ENCODE measurements at places on chromosomes 3 and 15.

DNA sequence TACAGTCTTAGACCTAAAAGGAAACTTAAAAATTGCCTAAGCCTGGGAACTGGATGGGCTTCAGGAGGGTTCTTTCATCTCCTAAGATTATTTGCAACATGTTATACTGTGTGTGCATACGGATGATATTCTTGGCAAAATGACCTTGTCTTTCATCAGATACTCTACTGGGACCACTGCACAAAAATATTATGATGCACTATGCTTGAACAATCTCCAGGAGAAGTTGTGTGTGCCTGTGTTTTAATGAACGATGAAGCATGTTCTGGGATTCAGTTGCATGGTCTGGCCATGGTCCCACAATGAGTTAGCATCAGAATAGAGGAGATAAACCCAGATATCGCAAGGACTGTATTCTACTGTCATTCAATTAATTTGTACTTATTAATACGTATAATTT is 68.7 kb downstream of the GAP43 start:
- no peak for DNase-seq

- no peak for DNase-seq
These were observed 110.5 kb upstream of the BFSP2 start for GRCh38 chr3:133289322-133289721.

DNA sequence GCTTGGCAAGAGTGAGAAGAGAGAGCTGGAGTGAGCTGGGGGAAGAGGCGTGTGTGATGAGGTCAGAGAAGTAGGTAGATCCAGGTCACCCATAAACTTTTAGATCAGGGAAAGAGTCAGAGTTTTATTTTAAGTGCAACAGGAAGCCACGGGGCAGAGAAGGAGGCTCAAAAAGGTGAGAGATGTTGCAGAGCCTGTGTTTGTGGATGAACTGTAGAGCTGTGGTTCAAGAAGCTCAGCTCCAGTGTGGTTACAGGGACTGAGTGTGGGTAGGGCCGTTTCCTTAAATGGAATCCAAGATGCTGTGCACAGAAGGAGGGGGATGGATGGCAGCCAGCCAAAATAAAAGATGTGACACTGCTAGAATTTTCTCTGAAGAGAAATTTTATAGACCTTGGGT is 337.2 kb downstream of the SATB1 start:
- no peak for DNase-seq

GRCh38 chr3:23952646-23953045 is 7.6 kb downstream of the NR1D2 start:
- DNase-seq = no peak

DNA sequence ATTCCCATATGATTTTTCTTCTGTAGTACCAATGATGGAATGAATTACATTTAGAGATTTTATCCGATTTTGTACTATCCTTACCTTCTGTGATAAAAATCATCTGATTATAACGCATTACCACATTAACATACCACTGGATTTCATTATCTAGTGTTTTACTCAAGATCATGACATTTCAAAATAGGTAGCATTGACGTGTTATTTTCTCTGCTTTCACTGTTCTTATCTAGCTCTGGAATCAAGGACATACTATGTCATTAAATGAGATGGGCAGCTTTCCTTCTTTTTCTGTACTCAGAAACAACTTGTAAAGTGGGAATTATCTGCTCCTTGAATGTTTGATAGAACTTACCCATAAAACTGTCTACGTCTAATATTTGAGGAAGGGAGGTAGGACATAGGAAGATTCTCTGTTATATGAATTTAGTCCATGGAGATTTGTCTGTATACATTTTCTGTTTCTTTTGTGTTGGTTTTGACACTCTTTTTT is 183.7 kb upstream of the NR2E3 start:
- no peak for DNase-seq

- peak; percentile 75 for DNase-seq
These were observed 1.4 kb downstream of the ST6GAL1 start for GRCh38 chr3:186931532-186932280.

GRCh38 chr15:31440754-31441311 is 114.2 kb downstream of the KLF13 start:
- DNase-seq = peak; percentile 24

- DNase-seq = no peak
These were observed 522 bp downstream of the MED12L start for GRCh38 chr3:151085889-151086483.

- DNase-seq = no peak
These were observed 643 bp downstream of the CDAN1 start for GRCh38 chr15:42736178-42736792.

DNA sequence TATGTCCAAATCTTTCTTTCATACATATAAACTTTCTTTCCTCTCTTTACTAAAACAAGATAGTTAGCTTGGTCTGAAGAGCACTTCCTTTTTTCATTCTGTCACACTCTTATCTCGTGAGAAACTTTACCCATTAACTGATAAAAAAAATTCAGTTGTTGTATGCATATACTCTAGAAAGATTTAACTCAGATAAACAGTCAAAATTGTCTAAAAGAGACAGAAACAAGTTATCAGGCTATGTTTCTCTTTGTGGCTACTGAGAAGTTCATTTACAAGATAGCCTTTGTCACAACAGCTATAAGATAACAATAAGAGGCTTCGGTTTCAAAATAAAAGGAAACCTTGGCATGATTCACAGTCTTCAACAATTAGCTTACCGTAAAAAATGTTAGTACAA is 235.7 kb upstream of the ATP10A start:
- no peak for DNase-seq

DNA sequence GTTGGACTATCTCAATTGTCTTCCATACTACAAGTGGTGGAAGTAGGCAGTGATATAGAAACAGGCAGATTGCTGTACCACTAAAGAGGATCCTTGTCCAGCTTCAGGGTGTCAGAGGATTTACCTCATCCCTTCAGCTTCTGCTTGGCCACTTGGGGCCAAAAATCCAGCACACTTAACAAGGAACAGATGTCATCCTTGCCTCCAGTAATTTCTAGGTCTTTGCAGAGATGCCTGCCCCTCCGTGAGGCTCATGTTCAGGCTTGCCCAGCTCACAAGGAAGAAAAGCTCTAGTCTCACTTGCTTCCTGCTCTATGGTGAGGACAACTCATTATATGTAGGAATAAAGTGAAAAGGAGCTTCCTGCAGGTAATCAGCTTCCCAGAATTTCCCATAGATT is 510.3 kb downstream of the EPHA3 start:
- no peak for DNase-seq

DNA sequence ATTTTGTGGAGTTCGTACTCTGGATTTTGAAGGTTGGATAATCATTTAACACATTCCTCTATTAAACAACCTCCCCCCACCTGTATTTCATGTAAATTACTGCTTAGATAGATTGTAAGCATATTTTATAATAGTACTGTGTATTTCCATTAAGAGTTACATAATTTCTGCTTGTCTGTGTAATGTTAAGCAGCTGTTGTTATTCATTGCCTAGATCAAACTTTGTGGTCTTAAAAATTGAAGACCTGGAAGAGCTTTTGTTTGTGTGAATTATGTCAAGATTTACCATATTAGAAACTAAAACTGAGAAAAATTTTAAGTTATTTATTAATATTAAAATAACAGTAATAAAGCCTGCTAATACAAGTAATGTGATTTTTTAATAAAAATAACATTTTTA is 11.1 kb downstream of the SETD5 start:
- DNase-seq = no peak

- no peak for DNase-seq
These were observed 113.5 kb upstream of the SATB1 start for GRCh38 chr3:18538463-18539230.

- no peak for DNase-seq
These were observed 73.3 kb upstream of the AKAP13 start for GRCh38 chr15:85306946-85307686.

DNA sequence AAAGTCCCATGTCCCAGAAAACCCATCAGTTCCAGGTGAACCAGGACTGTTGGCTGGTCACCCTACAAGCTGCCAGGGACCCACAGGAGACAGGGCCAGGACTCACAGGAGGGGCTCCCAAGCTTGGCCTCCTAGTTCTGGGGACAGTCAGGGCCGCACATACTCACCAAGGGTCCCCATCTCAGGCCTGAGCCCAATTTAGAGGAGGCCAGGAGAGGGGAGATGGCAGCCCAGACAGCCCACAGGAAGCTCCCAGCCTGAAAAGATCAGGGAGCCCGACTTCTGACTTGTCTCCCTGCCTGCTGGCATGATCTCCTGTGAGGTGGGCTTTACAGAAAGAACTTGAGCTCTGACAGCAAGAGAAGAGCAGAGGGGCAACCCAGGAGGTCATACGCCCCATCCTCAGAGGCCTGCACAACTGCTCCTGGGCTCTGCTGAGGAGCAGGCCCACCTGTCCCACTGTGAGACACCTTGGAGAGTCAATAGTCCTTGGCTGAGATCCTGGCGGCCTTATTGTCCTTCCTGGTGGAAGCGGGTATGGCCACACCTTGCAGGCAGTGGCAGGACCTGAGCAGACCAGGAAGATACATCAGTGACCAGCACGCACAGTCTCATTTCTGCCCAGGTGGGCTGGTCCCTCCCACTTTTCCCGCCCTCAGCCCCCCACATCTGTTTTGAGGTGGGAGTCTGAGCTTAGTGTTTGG is 2.5 kb upstream of the ISLR start:
- no peak for DNase-seq

- DNase-seq = no peak
These were observed 153.7 kb upstream of the GAP43 start for GRCh38 chr3:115469649-115470048.

- DNase-seq = no peak
These were observed 265.2 kb upstream of the ZNF385D start for GRCh38 chr3:22016197-22016596.

- DNase-seq = no peak
These were observed 525 bp upstream of the FSTL1 start for GRCh38 chr3:120451272-120451761.

DNA sequence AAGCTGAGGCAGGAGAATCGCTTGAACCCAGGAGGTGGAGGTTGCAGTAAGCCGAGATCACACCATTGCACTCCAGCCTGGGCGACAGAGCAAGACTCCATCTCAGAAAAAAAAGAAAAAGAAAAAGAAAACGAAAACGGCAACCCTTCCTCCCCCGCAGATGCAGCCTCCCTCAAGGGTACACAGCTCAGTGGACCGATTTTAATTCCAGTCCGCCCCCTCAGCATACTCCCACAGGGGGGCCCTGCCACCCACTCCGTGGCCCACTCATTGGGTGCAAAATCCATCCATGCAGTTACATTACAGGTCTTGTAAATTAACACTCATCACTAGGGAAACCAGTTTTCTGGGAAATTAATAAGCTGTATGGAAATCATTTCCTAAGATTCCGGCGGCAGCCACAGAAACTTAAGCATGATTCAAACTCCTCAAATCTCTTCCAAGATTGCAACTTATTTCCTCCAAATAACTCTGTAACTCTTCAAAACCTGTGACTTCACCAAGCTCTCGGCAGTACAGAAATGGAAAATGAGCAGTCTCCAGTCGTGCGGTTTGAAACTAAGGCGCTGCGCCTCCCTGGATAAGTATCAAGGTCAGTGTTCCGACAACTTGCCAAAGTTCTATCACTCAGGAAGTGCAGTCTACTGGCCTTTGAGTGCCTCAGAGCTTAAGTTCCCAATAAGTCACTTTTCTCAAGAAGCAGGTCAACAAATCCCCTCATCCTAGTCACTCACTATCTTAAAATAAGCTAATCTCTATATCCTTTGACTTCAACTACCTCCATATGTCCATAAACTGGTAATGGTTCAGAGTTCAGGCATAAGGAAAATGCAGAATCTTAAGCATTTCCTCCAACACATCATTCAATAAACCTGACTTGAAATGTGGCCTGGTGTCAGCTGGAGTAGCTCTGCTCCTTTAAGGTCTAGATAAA is 24.7 kb upstream of the KLHL6 start:
- DNase-seq = no peak

DNA sequence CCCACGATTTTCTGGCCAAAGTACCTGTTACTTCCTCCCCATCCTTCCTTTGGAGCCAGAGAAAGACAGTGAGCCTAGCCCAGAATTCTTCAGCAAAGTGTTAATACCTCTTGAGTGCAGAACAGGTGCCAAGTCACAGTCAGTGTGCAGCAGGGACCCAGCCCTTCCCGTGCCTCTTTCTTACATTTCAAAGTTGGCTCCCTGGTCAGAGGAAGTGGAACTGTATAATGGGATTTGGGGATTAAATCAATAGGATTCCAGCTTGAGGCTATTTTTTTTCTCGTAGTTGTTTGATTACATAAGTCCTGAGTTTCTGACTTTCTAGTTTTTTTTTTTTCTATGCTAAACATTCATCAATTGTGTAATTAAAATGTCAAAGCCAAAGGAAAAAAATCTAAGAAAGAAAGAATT is 52.6 kb upstream of the ABHD10 start:
- no peak for DNase-seq

DNA sequence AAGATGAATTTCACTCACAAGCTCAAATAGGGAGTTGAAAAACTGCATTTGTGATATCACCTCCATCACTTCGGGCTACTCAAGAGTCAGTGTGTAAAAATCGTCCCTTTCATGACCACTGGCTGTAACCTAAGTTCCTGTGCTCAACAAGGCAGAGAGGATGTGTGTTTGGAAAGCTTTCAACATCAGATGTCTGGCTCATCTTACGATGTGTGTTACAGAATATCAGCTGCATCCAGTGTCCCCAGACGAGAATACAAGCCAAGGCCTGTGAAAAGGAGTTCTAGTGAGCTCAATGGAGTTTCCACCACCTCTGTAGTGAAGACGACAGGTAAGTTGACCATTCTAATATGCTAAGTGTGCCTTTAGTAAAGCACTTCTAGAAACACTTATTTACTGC is 65.5 kb upstream of the ADAMTSL3 start:
- no peak for DNase-seq

DNA sequence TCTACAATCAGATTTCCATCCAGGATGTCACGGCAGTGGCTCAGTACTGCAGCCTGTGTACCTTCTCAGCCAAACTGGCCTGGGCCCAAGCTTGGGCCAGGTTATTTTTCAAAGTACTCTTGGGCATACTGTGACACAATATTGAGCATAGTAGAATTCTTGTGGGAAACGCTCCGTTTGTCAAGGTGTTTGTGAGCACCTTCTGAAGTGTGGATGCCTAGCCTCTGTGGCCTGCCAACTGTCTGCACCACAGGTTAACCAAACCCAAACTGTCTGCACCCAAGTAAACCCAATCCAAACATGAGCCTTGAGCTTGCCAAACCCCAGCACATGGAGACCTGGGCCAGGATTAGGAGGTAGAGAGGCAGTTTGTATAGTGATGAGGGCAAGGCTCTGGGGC is 25.4 kb downstream of the CTDSPL start:
- DNase-seq = no peak

GRCh38 chr15:80419546-80419945 is 15.4 kb downstream of the ARNT2 start:
- no peak for DNase-seq

DNA sequence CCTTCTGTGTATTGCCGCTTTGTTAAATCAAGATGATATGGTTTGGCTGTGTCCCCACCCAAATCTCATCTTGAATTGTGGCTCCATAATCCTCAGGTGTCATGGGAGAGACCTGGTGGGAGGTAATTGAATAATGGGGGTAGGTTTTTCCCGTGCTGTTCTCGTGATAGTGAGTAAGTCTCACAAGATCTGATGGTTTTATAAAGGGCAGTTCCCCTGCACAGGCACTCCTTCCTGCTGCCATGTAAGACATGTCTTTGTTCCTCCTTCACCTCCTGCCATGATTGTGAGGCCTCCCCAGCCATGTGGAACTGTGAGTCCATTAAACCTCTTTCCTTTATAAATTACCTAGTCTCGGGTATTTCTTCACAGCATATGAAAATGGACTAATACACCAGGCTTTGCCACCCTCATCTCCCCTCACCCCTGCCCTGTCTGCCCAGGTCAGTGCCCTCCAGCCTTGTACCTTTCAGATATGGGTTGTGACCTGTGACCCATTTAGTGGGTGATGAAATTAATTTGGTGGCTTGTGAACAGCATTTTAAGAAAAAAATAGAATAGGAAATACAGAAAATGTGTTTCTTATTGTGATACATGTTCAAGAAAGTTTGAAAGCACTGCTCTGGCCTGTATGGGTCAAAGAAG is 56.1 kb upstream of the MCF2L2 start:
- no peak for DNase-seq

Data from CD4-positive, alpha-beta T cell treated with Interleukin-15 for 4 hours (primary cell).